H1 (cell line): ENCODE measurements at places on chromosomes 13 and 19. TPM values are rescaled to one million over a fixed set of nuclear protein-coding genes. Genes with fewer than 3 reads are reported as not detected.

Gene ZNF426
- polyA plus RNA-seq = 2.9 and 3.6 TPM in 2 replicates

Gene KL
- 0.02 TPM in 1 of 2 replicates, not detected in the other for polyA plus RNA-seq

DNA sequence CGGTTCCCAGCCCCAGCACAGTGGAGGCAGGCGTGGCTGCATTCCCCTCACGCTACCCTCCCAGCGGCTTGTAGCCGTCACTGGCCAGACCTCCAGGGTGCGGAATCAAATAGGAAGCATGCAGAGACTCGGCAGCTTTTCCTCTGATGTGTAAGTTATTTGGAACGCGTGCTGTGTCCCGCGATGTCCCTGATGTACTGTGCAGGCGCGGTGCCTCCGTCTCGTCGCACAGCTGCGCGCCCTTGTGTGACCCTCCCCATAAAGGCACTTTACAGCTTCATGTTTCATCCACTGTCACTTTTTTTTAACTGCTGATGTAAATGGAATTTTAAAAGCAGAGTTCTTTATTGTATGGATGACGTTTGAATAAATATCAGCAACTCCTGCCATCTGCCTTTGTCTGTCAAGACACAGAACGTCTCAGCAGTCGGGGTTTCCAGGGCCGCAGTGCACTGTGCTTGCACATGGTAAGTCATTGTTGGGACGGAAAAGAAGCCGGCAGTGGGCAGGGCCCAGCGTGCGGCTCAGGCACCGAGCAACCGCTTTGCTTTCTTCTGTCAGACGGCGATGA, 7.3 kb upstream of the F7 start:
- DNase-seq = no peak

- no peak for DNase-seq
Observed at GRCh38 chr13:95185851-95186250, 115.4 kb downstream of the ABCC4 start.

GRCh38 chr13:62129000-62129551, 713.4 kb upstream of the PCDH20 start:
- no peak for DNase-seq
